ENCODE measurements at places on chromosomes 1 and 21. TPM values are rescaled to one million over a fixed set of nuclear protein-coding genes. Genes with fewer than 3 reads are reported as not detected.

DNA sequence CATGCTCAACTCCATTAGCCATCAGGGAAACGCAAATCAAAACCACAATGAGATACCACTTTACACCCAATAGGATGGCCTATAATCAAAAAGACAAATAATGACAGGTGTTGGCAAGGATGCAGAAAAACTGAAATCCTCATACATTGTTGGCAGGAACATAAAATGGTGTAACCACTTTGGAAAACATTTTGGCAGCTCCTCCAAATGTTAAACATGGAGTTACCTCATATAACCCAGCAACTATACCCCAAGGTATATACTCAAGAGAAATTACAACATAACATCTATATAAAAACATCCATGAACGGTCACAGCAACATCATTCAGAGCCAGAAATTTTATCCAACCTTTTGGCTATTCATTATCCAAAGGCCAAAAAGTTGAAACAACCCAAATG, 11.6 kb downstream of the EIF4G3 start:
- no peak for DNase-seq

DNA sequence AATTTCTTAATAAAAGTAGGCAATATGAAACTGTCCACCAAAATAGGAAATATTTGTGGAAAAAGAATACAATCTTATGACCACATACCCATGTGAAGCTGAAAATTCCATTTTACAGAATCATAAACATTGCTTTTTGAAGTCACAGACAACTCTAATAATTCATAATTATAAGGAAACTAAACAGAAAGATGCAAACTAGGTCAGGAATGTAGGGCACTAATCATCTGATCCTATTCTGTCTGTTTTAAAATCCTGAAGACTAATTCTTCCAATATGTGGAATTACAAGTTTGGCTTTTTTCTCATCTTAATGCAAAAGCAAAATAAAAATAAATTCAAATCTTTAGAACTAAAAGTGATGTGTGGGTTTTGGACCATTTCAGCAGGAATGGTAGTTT, 528.6 kb downstream of the LTN1 start:
- DNase-seq, result no peak

DNA sequence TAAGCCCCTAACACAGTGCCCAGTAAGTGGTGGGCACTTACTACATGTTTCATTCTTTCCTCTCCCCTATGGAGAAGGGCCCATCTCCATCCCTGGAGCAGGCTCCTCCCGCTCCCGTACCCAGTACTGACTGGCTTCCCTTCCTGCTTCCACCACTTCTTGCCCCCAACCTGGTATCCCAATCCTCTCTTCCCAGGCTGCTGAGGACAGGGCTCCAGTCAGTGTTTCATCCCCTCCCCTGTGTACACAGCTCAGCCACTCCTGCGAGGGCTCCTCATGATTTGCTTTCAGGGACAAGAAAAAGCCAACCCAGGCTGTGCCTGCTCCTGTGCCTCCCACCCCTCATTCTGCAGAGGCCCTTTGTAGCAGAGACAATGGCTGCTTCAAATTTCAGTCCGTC, 20.8 kb upstream of the ETV3 start:
- DNase-seq, result no peak

DNA sequence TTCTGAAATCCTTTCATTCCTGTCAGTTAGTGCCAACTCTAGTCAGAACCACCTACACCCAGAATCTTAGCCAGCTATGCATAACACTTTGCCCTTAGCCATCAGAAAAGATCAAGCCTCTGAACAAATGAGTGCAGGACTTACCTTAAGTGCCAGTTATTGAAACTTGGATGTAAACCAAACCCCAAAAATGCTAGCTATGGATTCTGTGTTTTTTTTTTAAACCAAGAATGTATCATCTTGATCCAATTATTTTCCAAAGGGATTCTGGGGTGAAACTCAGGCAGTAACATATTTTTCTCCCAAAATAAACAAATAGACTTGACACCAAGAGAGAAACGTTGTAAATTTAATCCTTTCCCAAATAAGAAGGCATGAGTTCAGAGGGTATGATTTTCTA, 538.6 kb upstream of the ADAMTS5 start:
- DNase-seq, result no peak

DNA sequence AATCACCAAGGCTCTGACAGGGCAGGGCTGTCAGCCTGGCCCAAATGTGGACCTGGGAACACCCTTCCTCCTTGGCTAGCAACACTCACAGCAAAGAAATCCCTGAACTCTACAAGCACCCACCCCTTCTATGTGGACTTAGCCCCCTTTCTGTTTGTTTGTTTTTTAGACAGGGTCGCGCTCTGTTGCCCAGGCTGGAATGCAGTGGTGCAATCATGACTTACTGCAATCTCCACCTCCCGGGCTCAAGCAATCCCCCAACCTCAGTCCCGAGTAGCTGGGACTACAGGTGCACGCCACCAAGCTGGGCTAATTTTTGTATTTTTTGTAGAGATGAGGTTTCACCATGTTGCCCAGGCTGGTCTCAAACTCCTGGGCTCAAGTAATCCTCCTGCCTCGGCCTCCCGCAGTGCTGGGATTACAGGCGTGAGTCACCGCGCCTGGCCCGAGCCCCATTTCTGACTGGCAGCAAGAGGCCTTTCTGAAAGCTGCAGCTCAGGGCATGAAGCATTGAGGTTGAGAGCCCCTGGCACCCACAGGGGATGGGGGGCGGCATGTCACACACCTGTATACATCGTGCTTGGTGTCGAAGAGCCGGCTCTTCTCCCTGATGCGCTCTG, 16.2 kb downstream of the RIPK4 start:
- no peak for DNase-seq

DNA sequence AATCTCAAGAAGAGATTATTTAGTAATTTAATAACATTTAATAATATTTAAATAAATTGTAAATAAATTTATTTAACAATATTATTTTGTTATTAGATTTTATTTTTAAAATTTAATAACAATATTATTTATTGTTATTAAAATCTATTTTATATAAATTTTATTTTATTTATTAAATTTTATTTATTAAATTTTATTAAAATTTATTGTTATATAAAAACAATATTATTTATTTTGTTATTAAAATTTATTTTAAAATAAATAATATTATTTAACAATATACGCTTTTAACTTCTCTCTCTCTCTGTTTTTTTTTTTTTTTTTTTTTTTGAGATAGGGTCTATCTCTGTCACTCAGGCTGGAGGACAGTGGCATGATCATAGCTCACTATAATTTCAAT, 347.1 kb upstream of the LRRC7 start:
- DNase-seq, result no peak

PRAMEF1 gene
- not detected for total RNA-seq

DNA sequence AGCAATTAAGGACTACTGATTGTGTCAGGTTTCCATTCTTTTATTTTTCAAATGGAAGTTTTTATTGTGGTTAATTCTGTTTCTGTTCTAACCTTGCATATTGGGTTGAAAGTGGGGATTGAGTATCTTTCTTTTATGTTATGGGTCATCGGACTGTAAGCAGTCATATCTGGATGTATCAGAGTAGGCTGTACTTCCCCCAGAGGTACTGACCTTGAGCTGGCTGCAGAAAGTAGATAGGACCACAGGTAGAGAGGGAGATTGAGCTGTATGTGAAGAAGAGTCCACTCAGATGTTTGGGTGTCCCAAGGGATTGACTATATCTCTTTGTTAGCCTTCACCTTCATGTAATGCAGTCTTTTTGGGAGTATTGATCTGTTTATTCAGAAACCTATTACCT, 20.5 kb upstream of the ALG14 start:
- no peak for DNase-seq

- no peak for DNase-seq
Measured at GRCh38 chr1:155158991-155159390, 14.1 kb downstream of the KRTCAP2 start.

GRCh38 chr1:67682659-67683197, 2.3 kb upstream of the GADD45A start:
- no peak for DNase-seq

- no peak for DNase-seq
Measured at GRCh38 chr1:241271427-241271826, 85.6 kb downstream of the RGS7 start.
